Neuronal stem cell (in vitro differentiated cells): ENCODE measurements at places on chromosomes 2 and 18.

- no peak for DNase-seq
Observed at GRCh38 chr2:205386109-205386508, 296.2 kb upstream of the NRP2 start.

DNA sequence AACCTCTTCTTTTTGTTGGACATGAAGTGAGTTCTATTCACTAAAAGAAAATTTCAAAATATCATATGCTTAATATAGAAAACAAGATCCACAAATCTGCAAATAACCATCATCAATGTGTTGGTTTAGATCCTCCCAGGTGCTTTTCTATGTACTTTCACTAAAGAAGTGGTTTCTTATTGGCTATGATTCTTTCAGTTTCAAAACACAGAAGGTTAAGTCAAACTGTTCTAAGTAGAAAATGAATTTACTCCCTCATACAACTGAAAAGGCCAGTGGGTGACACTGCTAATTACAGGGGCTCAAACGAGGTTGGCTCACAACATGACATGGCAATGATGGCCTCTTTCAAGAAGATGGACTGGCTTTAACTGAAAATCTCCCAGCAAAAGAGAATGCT lies 111.7 kb downstream of the GALR1 start:
- no peak for DNase-seq

GRCh38 chr2:36618381-36618780 lies 20.4 kb upstream of the FEZ2 start:
- DNase-seq = peak; percentile 67

GRCh38 chr2:197885587-197885986 lies 81.2 kb downstream of the PLCL1 start:
- no peak for DNase-seq

DNA sequence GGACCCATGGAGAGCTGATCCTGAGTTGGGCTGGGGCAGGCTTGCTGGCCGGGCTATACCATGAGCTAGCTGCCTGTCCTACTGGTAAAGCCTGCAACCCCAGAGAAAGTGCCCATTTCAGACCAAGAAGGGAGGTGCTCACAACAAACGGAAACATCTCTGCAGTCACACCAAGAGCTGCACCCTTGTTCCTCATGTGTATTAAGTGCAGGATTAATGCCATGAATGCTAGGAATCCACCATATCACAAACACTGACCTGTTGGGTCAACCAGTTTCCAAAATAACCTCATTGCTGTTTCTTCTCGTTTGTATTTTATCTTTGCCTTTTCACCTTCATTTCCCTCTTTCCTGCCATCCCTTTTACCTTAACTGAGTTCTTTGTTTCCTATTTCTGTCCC lies 69.9 kb downstream of the AFF3 start:
- no peak for DNase-seq

DNA sequence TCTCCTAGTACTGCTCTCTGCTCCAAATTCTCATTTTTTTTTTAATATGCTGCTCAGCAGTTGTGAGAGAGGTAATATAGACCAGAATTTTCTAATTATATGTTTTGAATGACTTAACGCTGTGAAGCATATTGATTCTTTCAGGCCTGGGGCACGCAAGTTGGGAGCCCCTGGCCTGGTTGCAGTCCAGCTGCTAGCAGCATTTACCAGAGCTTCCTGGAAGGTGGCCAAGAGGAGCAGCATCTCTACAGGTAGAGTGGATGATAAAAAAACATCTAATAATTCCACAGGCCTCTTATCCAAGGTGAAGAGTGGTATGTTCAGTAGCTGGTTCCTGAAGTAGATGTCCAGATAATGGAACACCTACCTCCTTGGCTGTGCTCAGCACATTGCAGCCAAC lies 7.3 kb upstream of the UGP2 start:
- no peak for DNase-seq

GRCh38 chr2:11154016-11154922 lies 998 bp upstream of the SLC66A3 start:
- no peak for DNase-seq

GRCh38 chr18:10202845-10203321 lies 251.6 kb upstream of the APCDD1 start:
- DNase-seq = peak; percentile 29

- DNase-seq = no peak
Observed at GRCh38 chr2:10398496-10398895, 49.6 kb downstream of the ODC1 start.

DNA sequence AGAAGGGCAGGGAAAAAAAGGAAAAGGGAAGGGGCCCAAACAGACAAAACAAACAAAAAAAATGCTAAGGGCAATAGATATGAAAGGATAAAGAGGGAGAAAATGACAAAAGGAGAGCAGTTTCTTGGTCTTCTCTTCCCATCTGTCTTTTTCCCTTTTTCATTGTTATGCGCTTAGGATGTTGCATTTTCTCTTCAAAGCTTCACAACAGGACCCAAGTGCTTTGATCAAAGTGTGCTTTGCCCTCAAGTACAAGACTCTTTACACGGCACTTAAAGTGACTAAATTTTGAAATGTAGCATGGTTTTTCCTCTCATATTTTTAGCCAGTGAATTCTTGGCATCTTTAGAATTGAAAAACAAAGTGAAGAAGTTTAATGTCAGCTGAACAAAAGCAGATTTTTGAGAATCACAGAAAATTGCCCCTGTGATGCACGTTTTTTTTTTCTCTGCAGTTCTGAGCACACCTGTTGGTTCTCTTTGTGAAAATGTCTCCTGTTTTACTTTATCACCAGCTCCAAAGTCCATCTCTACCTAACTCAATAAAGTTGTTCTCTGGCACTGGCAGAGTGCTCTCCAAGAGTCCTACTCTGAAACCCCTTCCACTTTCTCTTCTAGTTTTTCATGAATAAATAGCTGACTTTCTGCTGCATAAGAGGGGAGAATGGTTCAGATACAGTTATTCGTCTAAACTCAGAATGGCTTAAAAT lies 126.6 kb downstream of the KCNH7 start:
- no peak for DNase-seq

DNA sequence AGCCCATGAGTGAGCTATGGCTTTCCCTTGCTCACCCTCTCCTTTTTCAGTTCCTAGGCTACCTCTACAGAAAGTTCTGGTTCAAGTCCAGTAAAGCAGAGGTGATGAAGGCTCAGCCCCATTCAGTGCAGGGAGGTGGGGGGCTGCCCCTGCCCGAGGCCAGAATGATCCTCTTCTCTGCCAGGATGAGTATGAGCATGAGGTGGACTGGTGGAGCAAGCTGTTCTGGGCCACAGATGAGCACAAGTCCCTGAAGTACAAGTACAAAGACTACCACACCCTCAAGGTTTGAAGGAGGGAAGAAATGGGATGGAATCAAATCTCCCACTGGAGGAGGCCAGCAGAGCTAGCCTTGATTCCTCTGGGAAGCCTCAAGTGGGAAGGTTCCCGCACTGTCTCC lies 42.4 kb downstream of the LMAN2L start:
- DNase-seq = no peak

GRCh38 chr2:179965291-179966258 lies 41.5 kb downstream of the CWC22 start:
- no peak for DNase-seq

- no peak for DNase-seq
Observed at GRCh38 chr2:55111570-55112228, 61.4 kb upstream of the RTN4 start.

- no peak for DNase-seq
Observed at GRCh38 chr2:239035997-239036731, 188.3 kb downstream of the TWIST2 start.

- no peak for DNase-seq
Observed at GRCh38 chr2:105141099-105141614, 100.4 kb upstream of the GPR45 start.

DNA sequence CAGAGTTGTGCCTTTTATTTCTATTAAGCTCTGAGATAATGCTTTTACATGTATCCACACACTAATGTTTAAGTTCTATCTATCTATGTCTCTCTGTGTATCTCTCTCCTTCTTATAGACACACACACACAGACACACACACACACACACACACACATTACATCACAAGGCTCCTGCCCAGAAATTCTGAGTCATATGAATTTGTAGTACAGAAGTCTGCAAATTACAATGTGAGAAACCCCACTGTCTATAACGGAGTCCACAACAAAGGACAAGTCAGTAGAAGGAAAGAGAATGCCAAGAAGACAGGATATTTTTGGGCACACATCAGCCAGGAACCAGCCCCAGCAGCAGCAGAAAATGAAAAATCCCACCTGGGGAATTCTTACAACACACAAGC lies 142.4 kb downstream of the EN1 start:
- DNase-seq = no peak
